NCI-H460 (cell line): ENCODE measurements at places on chromosomes 7 and 10.
A peak's percentile ranks its signal among the peaks of the same experiment; 100 is the strongest.

DNA sequence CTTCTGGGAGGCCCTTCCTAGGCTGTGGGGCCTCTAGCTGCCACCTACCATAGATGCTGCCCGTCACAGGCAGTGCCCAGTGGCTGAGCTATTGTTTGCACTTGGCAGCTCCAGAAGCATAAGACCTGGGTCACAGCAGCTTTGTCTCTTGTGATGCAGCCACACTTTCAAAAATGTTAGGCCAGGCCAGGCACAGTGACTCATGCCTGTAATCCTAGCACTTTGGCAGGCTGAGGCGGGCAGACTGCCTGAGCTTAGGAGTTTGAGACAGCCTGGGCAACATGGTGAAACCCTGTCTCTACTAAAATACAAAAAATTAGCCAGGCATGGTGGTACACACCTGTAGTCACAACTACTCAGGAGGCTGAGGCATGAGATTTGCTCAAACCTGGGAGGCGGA lies 9.5 kb upstream of the KAZALD1 start:
- no peak for DNase-seq

GRCh38 chr10:79093658-79094411 lies 25.1 kb downstream of the ZMIZ1 start:
- peak; percentile 58 for DNase-seq

- DNase-seq = no peak
These were observed 563.3 kb upstream of the SORCS1 start for GRCh38 chr10:107727767-107728317.

GRCh38 chr7:106952658-106953231 lies 87.7 kb downstream of the PIK3CG start:
- no peak for DNase-seq

DNA sequence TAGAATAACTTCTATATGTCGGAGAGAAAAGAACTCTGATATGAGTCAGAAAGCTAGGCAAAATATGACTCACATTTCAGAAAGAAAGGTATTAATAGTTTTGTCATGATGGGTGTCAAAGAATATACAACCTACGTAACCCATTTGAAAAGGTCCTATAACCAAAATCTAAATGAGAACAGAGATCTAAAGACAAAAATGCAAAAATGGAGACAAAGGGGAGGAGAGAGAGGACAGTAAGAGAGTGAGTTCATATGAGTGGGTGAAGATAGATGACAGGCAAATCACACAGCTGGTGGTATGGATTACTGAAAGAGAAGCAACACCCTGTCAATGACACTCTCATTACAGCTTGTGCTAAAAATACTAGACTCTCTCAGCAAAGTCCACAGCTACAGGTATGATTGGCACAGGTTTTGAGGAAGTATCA lies 25.6 kb downstream of the ANKMY2 start:
- DNase-seq = no peak

DNA sequence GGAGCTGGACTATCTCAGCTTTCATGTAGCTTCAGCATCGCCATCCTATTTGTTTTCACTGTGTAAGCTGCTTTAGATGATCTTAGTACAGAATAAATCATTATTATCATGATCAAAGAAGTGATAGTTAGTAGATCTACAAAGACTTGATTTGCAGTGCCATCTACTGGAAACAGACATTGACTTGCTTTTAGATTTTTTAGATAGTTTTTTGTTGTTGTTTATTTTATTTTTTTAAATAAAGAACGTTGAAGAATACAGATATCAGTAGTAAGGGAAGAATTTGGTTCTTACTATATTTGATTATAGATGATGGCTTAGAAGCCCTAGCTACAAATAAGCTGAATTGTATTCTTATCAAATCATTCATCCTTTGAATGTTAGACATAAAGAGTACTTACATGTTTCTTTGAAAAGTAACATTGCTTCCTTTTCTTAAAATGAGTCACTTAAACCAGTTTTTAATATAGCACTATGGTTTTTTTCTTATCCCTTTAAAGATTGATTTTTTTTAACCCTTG lies 6.3 kb upstream of the SFMBT2 start:
- DNase-seq = no peak

GRCh38 chr10:76333326-76333725 lies 901.9 kb downstream of the LRMDA start:
- DNase-seq = no peak

GRCh38 chr7:76512941-76513816 lies 2.8 kb downstream of the UPK3B start:
- DNase-seq = peak; percentile 32

- DNase-seq = no peak
These were observed 110.2 kb downstream of the ST8SIA6 start for GRCh38 chr10:17344206-17344605.

- DNase-seq = no peak
These were observed 227.9 kb downstream of the TCF7L2 start for GRCh38 chr10:113177936-113178335.

DNA sequence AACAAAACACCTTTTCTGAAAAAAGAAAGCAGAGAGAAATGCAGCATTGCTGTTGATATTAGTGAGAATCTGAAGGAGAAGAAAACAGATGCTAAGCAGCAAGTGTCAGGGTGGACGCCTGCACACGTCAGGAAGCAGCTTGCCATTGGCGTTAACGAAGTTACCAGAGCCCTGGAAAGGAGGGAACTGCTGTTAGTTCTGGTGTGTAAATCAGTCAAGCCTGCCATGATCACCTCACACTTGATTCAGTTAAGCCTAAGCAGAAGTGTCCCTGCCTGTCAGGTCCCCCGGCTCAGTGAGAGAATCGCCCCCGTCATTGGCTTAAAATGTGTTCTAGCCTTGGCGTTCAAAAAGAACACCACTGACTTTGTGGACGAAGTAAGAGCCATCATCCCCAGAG lies 6.4 kb downstream of the RPP38 start:
- no peak for DNase-seq

DNA sequence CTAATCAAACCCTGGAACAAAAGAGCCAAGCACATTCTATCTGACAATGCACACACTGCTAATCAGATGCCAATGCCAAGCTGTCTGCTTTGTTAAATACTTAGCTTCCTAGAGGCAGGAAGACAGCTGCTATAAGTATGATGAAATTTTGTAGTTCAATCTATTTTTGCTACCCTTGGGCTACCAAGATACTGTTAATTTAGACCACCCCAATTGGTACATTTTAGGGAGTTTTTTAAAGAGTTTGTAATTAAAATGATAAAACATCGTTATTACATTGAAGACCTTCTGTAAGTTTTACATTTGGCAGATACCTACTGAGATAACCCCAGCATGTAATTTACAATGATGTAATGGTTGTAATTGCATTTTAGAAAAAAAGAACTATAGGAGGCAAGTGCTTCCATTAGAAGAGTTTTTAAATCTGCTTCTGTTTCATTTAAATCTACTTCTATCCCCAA lies 268.5 kb downstream of the ADK start:
- no peak for DNase-seq
